ENCODE measurements at places on chromosomes 4 and X.
A peak's percentile ranks its signal among the peaks of the same experiment; 100 is the strongest.

- DNase-seq, result peak; percentile 49
These were observed 4.5 kb upstream of the CXCL9 start for GRCh38 chr4:76011700-76012387.

DNA sequence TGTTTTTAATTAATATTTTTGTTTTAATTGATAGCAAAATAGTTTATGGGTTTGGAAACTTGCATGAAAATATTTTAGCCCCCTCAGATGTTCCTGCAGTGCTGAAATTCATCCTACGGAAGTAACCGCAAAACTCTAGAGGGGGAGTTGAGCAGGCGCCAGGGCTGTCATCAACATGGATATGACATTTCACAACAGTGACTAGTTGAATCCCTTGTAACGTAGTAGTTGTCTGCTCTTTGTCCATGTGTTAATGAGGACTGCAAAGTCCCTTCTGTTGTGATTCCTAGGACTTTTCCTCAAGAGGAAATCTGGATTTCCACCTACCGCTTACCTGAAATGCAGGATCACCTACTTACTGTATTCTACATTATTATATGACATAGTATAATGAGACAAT is 40.4 kb downstream of the MAP7D3 start:
- DNase-seq, result no peak

DNA sequence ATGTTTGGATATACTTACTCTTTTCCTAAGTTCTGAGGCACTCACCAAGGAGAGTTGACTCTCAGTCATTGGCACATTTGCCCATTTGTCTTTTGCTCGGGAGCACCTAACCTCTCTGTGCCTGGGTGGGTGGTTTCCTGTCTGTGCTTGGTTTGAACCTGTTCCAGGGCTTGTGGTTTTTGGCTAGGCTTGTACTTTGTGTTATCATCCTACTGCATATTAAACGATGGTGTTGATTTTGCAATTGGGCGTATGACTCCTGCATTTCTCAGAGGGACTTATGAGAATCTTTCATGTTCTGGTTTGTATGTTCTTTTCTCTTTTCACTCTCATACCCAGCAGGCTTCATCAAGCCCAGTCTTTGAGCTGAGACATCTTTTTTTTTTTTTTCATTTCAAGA is 161.7 kb downstream of the BTC start:
- no peak for DNase-seq

DNA sequence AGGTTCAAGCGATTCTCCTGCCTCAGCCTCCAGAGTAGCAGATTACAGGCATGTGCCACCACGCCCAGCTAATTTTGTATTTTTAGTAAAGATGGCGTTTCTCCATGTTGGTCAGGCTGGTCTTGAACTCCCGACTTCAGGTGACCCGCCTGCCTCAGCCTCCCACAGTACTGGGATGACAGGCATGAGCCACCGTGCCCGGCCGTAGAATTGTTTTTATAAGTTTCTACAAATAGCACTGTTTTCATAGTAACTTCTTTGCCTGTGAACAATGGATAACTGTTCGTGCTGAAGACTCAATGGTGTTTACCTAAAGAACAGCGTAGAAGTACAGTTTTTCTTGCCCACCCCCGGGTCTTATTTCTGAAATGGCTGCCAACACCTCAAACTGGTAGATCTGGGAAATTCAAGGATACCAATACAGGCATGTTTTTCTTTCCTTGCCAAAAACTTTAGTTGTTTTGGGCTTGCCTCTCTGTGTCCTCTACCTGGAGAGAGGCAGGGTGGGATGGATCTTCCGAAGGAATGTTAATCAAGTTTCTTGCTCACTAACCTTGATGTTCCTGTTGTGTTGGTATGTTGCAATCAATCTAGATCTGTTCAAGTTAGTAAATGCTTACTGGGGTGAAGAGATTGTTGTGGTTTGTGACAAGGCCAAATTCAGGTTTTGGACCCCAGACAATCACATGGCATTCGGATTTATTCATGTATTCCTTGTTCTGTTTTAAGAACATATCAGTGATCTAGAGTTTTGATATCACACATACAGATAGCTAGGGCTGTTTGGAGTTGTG is 2.8 kb upstream of the RUFY3 start:
- no peak for DNase-seq

DNA sequence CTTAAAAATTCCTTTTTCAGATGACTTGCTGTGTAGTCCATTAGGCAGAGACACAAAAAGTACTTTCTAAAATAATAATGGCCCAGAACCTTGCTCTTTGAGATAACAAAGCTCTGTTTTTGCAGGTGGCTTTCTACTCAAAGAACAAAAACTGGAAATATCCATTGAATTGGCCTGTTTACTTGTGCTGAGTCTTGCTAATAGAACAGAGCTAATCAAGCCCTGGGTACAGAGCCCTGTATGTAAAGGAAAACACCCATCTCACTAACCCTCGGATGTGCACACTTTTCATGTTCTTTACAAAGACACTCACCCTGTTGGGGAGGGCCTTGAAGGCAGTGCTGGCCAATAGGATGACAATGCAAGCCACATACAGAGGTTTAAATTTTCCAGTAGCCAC is 27.0 kb upstream of the LNX1 start:
- no peak for DNase-seq

Data from hepatocyte (in vitro differentiated cells).